NCI-H524 treated with DMSO at 0.1 percent for 48 hours (cell line): ENCODE measurements at places on chromosomes 3 and 15.

DNA sequence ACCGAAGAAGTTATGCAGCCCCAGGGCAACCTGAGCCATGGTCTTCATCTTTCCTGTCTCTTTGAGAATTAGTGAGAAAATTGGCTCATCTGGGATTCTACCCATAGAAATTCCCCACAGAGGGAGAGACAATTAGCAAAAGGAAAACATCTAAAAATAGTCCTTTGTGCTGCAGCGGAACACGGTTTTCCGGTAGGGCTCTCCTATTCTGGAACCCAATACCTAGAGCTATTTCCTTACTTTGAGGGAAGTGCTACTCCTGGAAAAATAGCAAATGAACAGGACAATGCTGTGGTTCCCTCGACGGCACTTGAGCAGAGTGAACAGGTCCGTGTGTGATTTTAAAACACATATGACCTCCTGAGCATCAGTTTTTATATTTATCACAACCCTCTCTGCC is 210.5 kb downstream of the FGF12 start:
- no peak for DNase-seq

GRCh38 chr15:80530737-80531365 is 126.7 kb downstream of the ARNT2 start:
- no peak for DNase-seq

DNA sequence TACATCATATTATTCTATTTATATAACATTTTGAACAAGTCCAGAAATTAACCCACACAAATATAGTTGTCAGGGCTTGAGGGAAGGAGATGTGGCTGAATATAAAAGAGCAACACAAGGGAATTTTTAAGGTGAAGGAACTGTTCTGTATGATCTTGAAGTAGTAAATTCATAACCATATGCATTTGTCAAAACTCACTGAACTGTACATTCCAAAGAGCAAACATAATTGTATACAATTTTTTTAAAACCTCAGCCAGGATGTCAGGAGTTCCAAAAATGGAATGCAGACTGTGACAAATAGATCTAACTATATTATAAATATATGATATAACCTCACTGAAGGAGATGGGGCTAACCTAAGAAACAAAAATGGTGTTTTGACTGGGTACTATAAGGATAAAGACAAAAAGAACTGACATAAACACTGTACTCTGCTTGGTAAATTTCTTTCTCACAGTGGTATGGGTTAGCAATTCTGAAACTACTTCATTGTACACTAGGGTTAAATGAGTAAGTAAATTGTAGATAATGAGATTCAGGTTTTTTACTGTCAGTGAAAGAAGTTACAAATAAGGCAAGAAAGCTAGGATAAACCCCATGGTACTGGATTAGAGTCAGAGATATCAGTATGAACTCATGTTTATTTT is 14.4 kb downstream of the GOLGB1 start:
- DNase-seq: no peak

DNA sequence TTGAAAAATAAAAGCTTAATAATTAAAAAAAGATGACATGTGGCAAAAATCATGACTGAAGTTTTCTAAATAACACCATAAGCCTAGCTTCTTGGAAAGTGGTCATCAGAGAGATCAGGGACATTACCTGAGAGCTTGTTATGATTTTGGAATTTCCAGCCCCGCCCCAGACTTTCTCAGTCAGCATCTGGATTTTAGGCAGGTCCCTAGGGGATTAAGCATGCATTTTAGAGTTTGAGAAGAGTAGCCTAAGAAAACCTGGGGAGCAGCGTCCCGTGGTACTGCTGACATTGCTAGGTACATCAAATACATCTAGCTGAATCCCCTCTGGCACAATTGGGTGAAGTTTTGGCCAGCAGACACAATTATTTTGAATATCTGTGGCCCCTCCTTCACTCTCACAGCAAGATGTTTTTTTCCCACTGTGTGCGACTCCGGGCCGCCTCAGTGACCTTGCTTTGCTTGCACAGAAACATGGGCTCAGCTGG is 58.7 kb upstream of the MEF2A start:
- no peak for DNase-seq

DNA sequence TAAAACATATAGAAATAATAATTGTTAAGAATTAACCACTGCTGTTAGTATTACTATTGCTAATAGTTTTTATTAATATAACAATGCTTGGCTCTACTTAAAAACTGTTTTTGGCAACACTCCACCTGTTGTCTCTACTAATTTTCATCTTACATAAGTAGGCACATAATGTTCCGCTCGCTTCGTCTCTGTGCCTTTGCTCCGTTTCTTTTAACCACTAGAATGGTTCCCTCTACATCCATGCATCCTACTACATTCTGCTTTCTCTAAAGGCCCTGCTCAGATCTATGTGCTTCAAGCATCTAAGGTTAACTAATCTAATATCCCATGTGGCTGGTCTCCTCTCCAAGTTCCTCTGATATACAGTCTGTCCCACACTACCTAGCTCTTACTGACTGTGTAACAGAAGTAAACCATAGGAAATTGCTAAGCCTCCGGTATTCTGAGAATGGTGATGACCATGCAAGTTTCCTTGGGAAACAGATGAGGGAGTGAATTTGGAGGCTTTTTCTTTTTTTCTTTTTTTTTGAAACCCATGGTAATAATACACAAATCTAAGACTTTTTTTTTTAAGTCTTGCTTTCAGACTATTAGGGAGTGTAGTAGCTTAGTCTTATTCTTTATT is 138.3 kb downstream of the P3H2 start:
- DNase-seq: no peak

DNA sequence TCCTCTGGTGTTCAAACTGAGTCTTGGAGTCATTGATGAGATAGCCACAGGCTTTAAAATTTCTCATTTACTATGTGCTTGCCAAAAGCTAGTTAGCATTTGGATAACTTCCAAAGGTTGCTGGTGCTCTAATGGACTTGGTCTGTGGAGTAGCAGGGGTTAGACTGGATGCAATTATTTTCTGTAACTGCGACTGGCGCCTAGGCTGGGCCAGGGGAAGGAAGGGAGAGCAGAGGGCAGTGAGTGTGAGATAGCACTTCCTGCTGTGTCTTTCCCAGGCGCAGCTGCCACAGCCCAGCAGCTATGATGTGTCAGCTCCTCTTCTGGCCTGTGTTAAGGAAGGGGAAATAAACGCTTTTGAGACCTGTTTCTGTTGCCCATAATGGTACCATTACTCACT is 98.6 kb downstream of the MYRIP start:
- no peak for DNase-seq

DNA sequence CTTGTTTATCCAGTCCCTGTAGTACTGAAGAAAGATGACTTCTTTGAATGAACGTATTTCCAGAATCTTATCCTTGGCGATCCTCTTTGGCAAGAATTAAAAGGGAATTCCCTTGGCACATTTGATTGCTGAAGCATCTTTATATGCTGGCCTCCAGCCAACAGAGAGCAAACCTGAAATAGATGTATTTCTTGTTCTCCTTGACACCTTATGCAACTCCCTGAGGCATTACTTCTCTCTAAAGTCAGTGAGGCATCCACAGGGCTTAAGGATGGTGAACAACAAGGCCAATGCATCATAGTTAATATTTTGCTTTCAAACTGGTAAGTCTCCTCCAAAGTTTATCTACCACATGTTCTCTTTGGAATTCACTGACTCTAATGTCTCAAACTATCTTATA is 450.9 kb upstream of the THRB start:
- no peak for DNase-seq

DNA sequence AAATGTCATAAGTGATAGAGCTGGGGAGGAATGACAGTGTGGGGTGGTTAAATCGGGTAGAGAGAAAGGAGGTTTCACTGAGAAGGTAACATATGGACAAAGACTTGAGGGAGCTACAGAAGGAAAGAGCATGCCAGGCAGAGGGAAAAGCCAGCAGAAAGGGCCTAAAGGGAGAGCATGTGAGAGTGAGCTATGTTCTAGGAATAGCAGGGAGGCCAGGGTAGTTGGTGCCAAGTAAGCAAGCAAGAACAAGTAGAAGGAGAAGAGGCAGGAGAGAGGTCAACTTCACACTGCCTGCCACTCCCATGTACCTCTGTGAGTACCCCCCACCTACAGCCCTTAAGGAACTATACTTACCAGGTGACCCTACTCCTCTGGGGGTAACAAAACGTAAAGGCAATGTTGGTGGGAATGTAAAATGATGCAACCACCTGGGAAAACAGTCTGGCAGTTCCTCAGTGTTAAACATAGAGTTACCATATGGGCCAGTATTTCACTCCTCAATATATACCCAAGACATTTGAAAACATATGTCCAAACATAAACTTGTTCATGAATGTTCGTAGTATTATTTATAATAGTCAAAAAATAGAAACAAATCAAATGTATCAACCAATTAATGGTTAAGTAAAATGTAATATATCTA is 67.6 kb downstream of the SFMBT1 start:
- DNase-seq: no peak
